ENCODE measurements at places on chromosomes 4 and X.

DNA sequence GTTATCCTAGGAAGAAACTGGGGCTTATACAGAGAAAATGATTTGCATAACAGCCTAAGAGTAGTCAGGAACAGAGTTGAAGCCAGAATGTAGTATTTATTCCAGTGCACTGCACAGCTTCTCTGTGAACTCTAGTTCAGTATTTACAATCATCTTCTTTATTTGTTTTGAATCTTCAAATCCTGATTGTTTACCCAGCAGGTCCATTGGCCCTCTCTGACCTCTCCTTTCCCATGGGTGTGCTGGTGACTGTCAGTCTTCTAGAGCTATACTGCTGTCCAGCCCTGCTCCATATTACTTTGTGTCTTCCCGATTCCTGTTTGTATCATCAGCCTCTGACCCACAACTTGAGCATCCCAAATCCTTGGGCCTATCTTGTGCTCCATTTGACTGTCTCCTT, 301.9 kb upstream of the HS3ST1 start:
- DNase-seq: no peak

- no peak for DNase-seq
Observed at GRCh38 chr4:948936-949300, 16.7 kb downstream of the TMEM175 start.

- DNase-seq: no peak
Observed at GRCh38 chrX:15504661-15505060, 4.1 kb downstream of the BMX start.

- no peak for DNase-seq
Observed at GRCh38 chr4:7645956-7646355, 211.2 kb upstream of the PSAPL1 start.

DNA sequence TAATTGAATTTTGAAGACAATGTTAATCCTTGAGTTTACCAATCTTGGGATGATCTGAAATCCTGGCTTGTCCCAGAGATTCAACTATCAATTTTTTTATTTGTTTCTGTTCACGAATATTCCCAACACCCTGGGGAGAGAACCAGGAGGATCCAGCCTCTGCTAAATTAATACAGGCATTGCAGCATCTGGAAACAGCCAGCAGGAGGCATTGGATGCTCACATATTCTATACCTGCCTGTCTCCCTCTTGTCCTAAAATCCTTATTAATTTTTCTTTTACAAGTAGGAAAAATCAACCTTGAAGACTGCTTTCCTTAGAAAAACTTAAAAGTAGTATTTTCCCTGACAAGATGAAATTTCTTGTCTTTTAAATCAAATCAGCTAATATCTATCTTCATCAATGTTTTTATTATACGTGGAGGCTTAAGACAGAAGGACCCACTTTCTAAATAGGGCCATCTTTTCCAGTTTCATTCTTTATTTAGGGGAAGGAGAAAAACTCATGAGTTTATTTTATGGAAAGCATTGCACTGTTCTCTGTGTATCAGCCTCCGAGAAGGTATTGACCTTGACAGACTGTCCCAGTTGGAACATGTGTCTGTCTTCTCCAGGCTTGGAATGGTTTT, 102.4 kb downstream of the CLNK start:
- peak; percentile 30 for DNase-seq

DNA sequence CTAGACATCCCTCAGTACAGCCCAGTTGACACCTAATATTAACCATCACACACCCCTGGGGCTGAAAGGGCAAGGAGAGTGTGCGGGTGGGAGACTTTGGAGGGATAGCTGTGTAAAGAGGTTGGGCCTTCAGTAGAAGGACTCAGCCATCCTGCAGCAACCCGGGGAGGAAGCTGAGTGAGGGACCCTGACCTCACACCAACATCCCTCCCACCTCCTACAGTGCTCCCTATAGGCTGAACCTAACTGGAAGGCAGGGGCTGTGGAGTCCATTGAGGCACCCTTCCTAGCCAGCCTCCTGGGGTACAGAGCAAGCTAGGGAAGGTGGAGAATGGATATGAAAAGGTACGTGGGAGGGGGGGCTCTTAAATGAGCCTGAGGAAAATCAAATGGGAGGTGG, 276.3 kb downstream of the PTTG2 start:
- no peak for DNase-seq

DNA sequence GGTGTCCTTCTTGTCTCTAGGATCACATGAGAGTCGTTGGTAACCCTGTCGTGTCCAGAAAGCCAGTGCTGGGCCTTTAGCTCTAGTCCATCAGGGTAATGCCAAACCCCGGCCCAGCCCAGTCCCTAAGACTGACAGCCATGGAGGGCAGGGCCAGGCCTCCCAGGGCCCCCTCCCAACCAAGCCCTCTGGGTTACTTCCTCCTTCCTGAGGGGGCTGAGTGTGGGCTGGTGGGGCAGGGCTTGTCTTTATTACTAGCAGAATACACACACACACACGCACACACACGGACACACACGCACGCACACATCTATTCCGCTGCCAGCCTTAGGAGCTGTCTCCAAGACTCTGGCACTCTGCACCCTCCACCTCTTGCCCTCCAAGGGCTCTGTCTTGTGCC, 35.6 kb upstream of the CDKN2AIP start:
- no peak for DNase-seq

- no peak for DNase-seq
Observed at GRCh38 chr4:54668014-54668611, 10.4 kb downstream of the KIT start.

All from activated CD4-positive, alpha-beta T cell treated with anti-CD3 and anti-CD28 coated beads, Interleukin-2, amount 10 ng/mL, durations not matched to agents 7 days and 5 days (primary cell).